ENCODE measurements at places on chromosomes 2 and 18.
A peak's percentile ranks its signal among the peaks of the same experiment; 100 is the strongest.

DNA sequence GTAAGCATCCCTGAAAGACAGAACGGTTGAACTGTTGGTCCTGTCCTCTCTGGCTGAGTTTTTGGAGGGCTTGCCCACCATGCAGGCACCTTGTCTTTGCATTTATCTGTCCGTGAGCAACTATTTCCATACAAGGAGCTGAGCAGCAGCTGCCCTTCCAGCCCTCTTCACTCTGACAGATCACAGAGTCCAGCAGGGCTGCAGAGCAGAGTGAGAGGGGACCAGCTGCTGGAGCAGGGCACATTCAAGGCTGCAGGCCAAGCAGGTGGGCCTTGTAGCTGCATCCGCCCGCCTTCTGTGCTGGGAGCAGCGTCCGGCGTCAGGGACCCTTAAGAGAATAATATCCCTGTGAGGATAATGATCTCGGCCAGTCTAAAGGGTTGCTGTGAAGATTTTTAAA is 9.5 kb downstream of the SMYD1 start:
- ATAC-seq, result no peak

DNA sequence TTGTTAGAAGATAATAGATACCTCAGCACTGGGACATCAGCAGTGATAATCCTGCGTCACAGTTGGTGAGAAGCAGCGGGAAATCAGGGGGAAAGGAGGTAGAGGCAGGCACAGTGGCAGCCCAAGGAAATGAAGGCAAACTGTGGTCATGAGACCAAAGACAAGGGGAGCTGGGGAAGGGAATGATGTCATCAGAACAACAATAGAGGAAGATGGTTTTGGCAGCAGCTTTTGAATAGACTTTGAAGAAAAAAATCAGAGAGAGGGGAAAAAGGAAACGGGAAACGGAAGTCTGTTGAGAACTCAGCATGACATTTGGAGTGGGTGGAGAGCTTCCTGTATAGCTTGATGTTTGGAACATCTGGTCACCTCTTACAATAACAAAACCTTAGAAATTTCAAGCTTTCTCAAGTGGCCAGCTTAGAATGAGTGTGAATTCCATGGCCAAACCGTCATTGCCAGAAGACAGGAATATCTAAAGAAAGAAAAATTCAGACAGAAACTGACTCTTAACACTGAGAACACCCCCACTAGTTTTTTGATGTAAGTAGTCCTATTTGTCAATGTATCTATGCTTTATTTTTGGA is 18.4 kb upstream of the YES1 start:
- no peak for ATAC-seq

GRCh38 chr2:197273485-197273884 is 37.1 kb downstream of the ANKRD44 start:
- ATAC-seq, result no peak

DNA sequence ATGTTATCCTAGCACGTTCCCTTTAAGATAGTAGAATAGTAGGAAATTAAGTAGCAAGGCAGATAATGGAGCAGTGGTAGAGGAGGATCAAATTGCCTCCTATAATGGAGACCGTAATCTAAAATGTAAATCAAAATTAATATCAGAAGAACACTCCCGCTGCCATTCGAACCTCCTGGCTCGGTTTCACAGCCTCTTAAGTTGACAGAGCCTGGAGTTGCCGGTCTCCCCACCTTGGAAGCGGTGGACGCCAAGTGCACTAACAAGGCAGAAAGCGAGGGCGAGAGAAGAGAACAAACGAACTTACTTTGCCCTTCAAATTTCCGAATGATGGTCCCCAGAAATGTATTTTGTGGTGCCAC is 450 bp downstream of the KCNH7 start:
- no peak for ATAC-seq

DNA sequence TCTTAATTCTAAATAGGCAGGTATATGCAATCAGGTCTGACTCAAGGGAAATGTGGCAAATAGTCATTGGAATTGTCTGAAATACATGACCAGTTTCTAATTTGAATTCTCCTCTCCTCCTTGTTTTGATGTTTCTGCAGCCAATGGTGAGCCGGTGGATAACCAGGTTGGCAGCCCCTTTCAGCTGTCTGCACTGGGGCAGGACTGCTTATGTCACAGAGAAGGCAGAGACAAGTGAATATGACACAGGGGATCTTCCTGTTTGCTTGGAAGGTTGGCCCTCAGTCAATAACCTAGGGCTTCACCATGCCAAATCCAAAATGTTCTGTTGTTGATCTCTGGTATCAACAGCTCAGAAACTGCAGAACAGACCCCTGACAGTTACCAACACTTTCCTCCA is 12.1 kb downstream of the MYT1L start:
- ATAC-seq, result no peak

GRCh38 chr2:182043021-182043420 is 57.4 kb downstream of the PPP1R1C start:
- no peak for ATAC-seq

- peak; percentile 88 for ATAC-seq
These were observed 188.7 kb upstream of the SATB2 start for GRCh38 chr2:199646439-199646838.

DNA sequence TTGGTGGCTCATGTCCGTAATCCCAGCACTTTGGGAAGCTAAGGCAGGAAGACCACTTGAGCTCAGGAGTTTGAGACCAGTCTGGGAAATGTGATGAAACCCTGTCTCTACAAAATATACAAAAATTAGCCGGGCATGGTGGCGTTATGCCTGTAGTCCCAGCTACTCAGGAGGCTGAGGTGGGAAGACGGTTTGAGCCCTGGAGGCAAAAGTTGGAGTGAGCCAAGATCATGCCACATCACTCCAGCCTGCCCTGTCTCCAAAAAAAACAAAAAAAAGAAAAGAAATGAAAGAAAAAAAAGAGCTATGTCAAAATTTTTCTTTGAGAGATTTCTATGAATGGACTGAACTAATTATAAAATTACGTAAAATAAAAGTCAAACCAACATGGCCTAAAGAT is 34.7 kb downstream of the ROCK2 start:
- ATAC-seq, result no peak

DNA sequence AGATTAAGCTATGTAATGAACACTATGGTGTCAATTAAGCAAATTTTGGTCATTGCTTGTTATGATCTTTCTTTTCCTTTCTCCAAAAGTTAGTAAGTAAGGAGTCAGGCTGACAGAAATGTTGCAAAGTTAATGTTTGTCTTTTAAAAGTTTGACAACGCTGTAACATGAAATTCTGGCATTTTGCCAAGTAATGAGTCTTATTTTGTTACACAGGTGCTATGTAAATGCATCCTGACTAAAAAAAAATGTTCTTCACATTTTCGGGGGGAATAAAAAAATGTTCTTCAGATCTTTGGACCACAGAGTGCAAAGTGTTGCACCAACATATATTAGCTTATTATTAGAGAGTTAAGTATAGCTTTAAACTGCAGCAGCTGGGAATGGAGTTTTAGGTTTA is 54.8 kb upstream of the PROKR1 start:
- ATAC-seq, result no peak

- no peak for ATAC-seq
These were observed 172.4 kb upstream of the KCNH7 start for GRCh38 chr2:163011000-163011399.

DNA sequence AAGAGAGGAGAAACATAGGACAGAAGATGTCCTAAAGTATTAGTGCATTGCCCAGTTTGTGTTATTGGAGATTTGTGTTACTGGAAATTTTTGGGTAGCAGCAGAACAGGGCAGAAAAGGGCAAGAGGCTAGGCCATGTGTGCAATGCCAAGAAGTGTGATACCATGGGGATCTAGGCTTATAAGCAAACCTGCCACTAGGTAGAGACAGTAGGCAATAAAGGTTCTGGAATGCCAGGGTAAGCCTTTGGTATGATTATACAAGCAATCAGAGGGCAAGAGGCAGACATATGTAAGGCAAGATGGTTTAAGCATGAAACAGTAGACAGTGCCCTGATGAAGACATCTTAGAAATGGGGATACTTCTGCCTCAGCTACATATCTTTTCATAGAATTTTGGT is 12.3 kb upstream of the CERS6 start:
- no peak for ATAC-seq

GRCh38 chr2:45055162-45055605 is 45.9 kb upstream of the SIX2 start:
- no peak for ATAC-seq

GRCh38 chr18:2587788-2588187 is 16.4 kb downstream of the NDC80 start:
- ATAC-seq, result no peak

- ATAC-seq, result no peak
These were observed 124.0 kb downstream of the GATA6 start for GRCh38 chr18:22293417-22293816.

DNA sequence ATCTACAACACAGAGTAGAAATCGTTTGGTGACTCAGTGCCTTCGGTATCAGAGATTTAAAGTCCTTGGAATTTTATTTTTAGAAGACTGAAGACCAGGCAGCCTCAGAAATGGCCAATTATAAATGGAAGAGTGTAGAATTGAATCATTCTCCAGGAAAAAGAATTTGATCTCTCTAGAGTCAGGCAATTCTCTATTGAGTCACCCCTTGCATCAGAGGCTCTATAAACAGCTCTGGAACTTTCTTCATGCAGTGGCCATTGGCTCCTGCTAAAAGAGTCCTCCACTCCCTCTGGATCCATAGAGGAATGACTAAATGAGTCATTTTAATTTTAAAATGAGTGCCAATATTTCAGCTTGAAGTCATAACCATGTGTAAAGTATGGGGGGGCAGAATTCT is 816.2 kb downstream of the TDRD15 start:
- ATAC-seq, result no peak

DNA sequence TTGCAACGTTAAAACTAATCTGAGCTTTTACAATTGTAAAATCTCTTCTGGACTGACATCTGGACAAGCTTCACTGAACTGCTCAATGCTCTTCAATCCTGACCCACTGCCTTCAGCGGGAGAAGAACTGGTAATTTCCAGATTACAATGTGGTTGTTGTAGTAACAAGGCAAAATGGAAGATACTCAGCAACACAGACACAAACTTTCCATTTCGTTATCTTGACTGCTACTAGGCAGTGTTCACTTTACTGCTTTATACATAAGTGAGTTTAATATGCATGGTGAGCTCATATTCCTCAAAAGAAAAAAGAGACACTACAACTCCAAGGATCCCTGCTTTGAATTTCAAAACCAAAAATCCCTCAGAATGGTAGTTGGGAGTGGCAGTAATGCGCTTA is 51.9 kb downstream of the GRB14 start:
- no peak for ATAC-seq

DNA sequence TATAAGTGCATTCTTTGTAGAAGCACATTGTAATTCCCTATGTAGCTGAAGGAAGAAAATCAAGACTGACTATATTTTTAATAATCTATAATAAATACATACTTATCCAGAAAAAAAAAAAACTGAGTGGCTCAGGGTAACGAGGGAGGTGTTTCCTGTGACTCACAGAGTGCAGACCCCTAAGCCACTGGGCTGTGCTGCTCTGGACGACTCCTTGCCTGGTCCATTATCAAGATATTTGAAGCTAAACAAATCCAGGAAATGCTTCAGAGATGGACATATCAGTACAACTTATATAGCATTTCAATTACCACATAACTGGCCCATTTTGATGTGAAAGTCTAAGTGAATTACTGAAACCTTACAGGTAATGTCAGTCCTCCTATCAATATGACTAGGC is 80.6 kb downstream of the PIGN start:
- no peak for ATAC-seq

GRCh38 chr18:59957957-59958356 is 58.2 kb downstream of the PMAIP1 start:
- ATAC-seq, result peak; percentile 55
